Substantia nigra (tissue), 51 donors: ENCODE measurements at places on chromosomes 12 and 14.

DNA sequence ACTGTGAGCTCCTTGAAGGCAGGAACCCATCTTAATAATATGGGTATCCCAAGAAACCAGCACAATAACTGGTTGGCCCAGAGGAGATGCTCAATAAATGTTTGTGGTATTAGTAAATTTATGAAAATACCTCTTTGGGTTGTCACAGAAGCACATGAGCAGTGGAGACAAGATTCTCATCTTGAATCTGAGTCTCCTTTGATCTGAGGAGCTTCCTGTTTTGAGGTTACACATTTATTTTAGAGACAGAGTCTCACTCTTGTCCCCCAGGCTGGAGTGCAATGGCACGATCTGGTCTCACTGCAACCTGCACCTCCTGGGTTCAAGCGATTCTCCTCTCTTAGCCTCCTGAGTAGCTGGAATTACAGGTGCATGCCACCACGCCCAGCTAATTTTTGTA lies 247.4 kb downstream of the NRXN3 start:
- no peak for DNase-seq

GRCh38 chr12:94571556-94571955 lies 78.8 kb downstream of the TMCC3 start:
- DNase-seq, result no peak

- DNase-seq, result no peak
These were observed 8.2 kb downstream of the PDE6H start for GRCh38 chr12:14981049-14981448.

- peak; percentile 19 for DNase-seq
These were observed 735 bp upstream of the OTX2 start for GRCh38 chr14:56810836-56811592.

- DNase-seq, result no peak
These were observed 578.9 kb upstream of the ATP2B1 start for GRCh38 chr12:90287585-90287984.

DNA sequence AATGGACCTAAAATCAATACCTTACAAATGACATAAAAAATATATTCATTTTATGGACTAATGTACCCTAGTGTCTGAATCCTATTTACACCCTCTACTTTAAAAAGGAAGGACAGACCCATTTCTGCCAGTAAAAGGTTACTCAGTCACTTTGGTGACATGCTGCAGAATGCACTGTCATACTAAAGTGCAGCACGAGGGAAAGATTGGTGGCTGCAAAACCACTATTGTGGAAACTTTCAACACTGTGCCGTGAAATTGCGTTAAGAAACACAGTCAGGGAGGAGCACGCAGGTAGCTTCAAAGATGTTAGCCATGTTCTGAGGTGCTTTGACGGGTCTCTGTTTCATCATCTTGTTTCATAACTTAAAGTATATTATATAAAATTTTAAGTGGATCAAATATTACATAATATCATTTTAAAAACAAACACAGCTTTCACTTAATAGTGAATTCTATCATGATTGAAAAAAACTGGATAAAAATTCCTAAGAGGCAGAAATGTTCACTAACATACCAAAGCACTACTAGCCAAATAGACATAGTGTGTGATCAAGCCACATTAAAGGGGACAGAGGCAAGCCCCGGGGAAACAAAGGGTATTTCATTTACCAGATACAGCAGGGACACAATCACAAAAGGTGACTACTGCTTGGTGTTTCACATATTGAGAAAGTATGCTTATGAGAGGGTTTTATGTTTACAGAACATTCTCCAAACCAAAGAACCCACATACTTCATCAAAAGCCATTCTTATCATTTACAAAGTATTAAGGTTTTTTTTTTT lies 330.8 kb upstream of the SOX5 start:
- no peak for DNase-seq

DNA sequence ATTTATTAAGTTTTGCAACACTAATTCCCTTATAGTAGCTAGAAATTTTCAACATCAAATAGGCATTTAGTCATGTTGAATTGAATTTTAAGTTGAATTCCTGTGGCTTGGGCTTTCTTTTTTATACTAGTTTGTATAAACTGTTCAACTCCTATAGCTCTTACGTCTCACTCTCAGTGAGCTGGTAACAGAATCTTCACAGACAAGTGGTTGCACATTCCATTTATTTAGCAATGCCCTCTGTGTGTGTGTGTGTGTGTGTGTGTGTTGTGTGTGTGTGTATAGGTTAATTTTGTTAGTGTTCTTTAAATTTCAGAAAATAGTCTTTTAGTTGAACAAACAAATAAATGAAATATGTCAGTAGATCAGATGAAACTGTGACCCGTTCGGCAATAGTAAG lies 425.0 kb downstream of the NPAS3 start:
- DNase-seq, result no peak

- DNase-seq, result no peak
These were observed 12.5 kb upstream of the EML1 start for GRCh38 chr14:99780690-99781089.

GRCh38 chr12:15644700-15645099 lies 144.5 kb downstream of the EPS8 start:
- DNase-seq, result no peak

- no peak for DNase-seq
These were observed 13.7 kb upstream of the OR5AU1 start for GRCh38 chr14:21169573-21169972.

DNA sequence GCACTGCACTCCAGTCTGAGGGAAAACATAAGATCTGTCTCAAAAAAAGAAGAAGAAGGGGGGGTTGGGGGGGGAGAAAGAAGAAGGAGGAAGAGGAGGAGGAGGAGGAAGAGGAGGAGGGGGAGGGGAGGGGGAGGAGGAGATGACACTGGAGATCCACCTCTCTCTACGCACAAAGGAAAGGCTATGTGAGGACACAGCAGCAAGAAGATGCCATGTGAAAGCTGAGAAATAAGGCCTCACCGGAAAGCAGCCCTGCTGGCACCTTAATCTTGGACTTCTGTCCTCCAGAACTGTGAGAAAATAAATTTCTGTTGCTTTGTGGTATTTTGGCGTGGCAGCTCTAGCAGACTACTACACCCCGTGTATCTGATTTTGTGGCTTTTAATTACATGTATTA lies 477.9 kb downstream of the MED13L start:
- DNase-seq, result no peak

- DNase-seq, result no peak
These were observed 447.3 kb downstream of the NELL2 start for GRCh38 chr12:44428825-44429224.

GRCh38 chr14:31677630-31678029 lies 116.4 kb downstream of the NUBPL start:
- no peak for DNase-seq

DNA sequence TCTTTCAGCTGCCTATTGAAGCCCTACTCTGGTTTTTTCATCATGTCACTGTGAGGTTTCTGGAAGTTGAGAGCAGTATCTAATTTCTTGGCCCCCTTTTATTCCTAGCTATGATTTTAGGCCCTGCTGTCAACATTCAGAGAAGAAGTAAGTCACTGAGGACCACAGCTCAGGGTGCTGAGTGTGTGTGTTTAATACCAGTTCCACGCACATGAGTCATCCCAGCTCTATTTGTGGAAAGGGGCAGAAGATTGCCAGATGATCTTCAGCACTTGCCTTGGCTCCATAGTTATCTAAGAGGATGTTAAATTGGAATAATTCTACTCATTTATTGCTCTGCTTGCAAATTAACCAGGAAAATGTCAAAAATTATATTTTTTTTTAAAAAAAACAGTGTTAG lies 65.5 kb upstream of the SLC38A4 start:
- DNase-seq, result no peak

DNA sequence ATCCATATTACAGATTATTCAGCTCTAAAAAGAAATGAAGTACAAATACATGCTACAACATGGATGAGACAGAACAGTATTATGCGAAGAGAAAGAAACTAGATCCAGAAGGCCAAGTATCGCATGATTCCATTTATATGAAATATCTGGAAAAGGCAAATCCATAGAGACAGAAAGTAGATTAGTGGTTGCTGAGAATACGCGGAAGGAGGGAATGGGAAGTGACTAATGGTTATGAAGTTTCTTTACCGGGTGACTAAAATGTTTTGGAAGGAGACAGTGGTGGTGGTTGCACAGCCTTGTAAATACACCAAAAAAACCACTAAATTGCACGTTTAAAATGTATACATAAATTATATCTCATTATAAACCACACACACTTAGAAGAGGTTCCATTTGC lies 12.5 kb downstream of the PRDM4 start:
- no peak for DNase-seq

- DNase-seq, result no peak
These were observed 43.9 kb upstream of the PLEKHG6 start for GRCh38 chr12:6266541-6266966.

- no peak for DNase-seq
These were observed 165.7 kb upstream of the STXBP6 start for GRCh38 chr14:25215607-25216006.

- no peak for DNase-seq
These were observed 91.6 kb downstream of the FOXN3 start for GRCh38 chr14:89325299-89325883.

GRCh38 chr12:58452546-58452945 lies 467.8 kb downstream of the LRIG3 start:
- DNase-seq, result no peak

DNA sequence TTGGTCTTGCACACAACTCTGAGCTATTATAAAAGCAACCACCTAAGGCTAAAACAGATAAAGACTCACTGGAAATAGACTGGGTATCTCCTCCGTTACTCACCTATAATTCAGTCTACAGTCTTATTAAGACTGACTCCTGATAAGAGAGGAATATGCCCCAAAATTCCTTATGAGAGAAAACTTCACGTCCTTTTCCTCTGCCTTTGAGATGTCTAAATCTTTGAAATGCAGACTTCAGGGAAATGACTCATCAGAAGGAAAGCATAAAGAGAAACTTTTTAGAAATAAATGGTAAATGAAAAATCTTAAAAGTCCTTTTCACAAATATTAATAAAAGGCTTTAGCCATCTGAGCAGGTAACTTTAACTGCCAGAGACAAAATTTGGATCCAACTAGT lies 187.5 kb upstream of the RTL1 start:
- DNase-seq, result no peak

- no peak for DNase-seq
These were observed 65.0 kb downstream of the FBXL14 start for GRCh38 chr12:1529228-1529861.

DNA sequence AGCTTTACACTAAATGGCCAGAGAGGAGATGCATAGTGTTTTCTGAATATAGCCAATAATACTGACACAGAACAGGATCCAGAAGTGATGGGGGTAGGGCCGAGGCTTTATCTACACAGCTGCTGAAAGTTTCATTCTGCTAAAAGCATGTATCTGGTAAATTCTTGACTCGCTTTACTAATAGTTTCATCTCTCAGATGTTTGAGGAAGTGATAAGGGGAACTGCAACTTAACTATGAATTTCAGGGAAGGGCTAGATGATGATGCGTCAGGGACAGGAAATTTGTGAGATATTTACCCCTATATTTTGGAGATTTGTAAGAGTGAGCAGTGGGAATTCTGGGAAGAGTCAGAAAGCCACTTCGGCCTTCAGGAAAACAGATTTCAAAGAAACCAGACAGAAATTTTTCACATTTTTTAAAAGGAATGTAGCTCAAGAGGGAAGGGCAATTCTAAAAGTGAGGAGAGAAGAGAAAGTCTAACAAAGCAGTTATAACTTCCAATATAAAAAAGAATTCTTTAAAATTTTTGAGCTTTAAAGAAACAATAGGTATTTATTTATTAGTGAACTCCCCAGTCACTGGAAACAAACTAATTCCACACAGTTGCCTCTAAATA lies 243.1 kb downstream of the BCAT1 start:
- DNase-seq, result no peak

- DNase-seq, result no peak
These were observed 120.5 kb downstream of the DIP2B start for GRCh38 chr12:50625029-50625925.

GRCh38 chr14:61451891-61452400 lies 130.6 kb downstream of the PRKCH start:
- no peak for DNase-seq

- DNase-seq, result no peak
These were observed 150.3 kb downstream of the FOXN3 start for GRCh38 chr14:89266754-89267153.

- no peak for DNase-seq
These were observed 52.5 kb downstream of the C12orf75 start for GRCh38 chr12:105382771-105383622.

GRCh38 chr14:61297581-61297980 lies 16.4 kb upstream of the TMEM30B start:
- DNase-seq, result no peak

DNA sequence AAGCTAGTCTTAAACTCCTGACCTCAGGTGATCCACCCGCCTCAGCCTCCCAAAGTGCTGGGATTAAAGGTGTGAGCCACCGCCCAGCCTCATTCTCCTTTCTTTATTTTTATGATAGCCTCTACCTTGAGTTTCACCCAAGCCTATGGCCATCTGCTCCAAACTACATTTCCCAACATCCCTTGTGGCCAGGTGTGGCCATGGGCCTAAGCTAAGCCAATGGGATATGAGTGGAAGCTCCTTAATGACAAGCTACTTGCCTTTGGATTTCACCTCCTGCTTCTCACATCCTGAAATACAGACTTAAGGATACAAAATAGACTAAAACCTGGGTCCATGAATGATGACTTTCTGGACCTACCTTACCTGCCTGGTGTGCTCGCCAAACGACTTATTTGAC lies 46.2 kb downstream of the DPF3 start:
- DNase-seq, result no peak

DNA sequence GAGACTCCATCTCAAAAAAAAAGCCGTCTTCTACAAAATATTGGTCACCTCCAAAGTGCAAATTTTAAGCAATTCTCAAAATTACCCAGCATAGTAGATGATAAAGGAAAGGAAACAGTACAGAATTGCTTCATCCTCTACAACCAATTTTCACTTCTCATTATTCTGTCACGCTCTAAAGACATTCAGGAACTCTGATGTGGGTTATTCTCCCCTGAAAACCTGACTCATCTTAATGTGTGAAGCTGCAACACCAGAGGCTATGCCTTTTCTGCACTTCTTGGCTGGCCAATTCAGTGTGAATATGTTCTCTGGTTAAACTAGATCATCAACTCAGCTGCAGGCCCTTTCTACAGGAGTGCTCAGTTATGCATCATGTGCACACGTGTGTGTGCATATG lies 11.0 kb downstream of the PTGER2 start:
- DNase-seq, result no peak

GRCh38 chr14:94617366-94617941 lies 5.3 kb downstream of the SERPINA3 start:
- no peak for DNase-seq

DNA sequence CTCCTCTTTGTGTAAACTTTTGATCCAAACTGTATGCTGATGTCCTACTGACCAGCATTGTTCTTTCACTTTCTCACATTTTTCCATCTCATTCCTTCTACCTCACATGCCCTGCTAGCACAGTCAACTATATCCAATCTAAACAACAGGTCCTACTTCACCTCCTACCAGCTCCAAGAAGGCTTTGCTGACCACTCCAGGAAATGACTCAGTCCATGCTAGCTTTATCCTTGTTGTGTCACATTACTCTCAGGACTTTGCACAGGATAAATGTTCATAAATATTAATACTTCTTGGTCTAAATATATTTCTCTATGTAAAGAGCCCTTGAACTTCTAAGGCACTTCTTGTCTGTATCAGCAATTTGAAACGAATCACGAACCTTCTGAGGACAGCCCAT lies 64.9 kb upstream of the PCED1B start:
- DNase-seq, result no peak
